ENCODE measurements at places on chromosomes 11 and 22. TPM values are rescaled to one million over a fixed set of nuclear protein-coding genes. Genes with fewer than 3 reads are reported as not detected.

GRCh38 chr11:70524096-70524922, 126.0 kb downstream of the CTTN start:
- DNase-seq: no peak

DNA sequence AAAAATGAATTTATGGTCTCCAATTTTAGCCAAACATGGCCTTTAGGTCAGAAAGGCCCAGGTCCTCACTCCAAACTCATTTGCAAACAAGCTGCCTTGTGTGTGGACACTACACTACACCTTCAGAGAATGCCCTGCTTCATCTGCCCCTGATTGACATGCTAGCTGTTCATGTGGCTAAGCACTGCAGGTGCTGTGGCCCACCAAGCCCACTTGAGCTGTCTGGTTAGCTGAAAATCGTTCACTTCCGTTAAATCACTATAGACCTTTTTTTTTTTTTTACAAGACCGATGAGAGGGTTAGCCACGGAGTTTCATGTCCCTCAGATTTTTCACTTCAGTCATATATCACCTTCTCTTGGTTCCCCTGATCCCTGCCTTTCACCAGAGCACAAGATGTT, 39.3 kb downstream of the NF2 start:
- DNase-seq: no peak

DNA sequence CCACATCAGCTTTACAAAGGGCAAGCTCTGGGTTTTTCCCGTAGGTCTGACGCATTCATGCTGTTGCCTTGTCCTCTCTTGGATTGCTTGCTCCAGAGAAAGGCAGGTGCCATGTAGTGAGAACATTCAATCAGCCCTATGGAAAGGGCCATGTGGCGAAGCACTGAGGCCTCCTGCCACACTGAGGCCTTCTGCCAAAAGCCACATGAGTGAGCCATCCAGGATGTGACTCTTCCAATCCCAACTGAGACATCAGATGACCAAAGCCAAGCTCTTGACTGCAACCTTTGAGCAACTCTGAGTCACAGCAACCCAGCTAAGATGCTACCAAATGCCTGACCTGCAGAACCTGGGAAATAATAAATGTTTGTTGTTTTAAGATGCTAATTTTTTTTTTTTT, 9.0 kb upstream of the PANX3 start:
- DNase-seq: no peak

DNA sequence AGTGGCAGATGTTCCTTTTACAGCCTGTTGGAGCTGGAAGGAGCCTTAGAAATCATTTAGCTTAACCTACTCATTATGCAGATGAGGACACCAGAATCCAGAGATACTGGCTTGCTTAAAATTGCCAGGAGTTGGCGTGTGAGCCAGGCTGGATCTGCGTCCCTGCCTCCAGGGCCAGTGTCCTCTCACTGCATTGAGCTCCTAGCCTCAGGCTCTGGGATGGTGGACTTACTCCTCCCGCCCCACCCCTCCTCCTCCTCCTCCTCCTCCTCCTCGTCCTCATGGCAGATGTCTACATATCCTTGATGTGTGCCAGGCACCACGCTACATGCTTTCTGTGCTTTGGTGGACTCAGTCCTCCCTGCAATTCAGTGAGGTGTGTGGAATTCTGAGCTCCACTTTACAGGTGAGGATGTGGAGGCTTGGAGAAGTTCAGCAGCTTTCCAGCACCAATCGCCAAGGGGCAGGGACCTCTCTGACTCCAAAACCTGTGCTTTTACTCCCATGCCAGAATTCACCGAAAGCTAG, 24.1 kb downstream of the ADAMTS15 start:
- DNase-seq: no peak

DNA sequence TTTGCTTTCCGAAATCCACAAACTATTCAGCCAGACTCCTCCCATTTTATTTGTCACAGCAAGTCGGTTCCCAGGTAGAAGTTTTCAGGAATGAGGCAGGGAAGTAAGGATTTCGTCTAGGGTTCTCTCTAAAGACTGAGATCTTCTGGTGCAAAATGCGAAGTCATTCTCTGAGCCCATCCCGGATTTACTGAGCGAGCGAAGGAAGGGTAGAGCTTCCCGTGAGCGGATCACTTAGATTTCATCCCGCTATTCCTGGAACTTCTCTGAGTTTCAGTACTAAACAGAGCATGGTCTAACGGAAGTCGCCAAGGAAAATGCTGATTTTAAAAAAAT, 3.1 kb upstream of the CALCA start:
- no peak for DNase-seq

GRCh38 chr22:39089928-39090327, 7.1 kb upstream of the APOBEC3H start:
- DNase-seq: no peak

- no peak for DNase-seq
Measured at GRCh38 chr11:109048098-109048497, 373.9 kb upstream of the C11orf87 start.

- no peak for DNase-seq
Measured at GRCh38 chr11:110362971-110363509, 66.6 kb upstream of the RDX start.

GRCh38 chr11:80317612-80318011, 876.8 kb upstream of the TENM4 start:
- no peak for DNase-seq

DNA sequence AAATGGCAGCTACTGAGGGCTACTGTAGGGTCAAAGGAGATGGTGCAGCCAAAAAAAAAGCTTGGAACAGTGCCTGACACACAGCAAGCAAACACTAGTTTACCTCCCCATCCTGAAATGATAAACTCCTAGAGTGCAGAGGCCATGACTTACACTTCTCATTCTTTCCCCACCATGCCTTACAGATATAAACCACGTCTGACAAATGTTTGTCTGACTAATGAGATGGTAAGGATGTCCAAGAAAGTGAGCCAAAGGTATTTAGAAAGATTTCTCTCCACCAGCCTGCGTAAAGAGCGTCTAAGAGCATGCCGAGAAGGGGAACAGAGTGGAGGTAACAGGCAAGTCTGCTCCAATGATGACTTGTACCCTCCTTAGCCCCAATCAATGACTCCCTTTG, 99.0 kb downstream of the LARGE1 start:
- no peak for DNase-seq

DNA sequence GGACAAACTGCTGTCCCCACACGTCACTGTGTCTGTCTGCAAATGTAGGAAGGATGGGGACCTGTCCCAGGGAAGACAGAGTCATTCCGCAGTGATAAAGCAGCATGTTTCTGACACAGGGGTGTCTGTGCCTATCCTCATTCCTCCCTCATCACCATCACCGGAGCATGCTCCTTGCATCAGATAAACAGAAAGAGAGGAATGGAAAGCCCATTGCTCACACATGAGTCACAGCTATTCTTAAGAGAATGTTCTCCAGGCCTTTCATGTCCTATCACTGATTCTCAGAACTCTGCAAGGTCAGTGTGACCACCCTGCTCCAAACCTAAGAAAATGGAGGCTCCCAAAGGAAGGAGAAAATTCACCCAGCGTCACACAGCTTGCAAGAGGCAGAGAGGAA, 38.9 kb downstream of the ZNF195 start:
- no peak for DNase-seq

DNA sequence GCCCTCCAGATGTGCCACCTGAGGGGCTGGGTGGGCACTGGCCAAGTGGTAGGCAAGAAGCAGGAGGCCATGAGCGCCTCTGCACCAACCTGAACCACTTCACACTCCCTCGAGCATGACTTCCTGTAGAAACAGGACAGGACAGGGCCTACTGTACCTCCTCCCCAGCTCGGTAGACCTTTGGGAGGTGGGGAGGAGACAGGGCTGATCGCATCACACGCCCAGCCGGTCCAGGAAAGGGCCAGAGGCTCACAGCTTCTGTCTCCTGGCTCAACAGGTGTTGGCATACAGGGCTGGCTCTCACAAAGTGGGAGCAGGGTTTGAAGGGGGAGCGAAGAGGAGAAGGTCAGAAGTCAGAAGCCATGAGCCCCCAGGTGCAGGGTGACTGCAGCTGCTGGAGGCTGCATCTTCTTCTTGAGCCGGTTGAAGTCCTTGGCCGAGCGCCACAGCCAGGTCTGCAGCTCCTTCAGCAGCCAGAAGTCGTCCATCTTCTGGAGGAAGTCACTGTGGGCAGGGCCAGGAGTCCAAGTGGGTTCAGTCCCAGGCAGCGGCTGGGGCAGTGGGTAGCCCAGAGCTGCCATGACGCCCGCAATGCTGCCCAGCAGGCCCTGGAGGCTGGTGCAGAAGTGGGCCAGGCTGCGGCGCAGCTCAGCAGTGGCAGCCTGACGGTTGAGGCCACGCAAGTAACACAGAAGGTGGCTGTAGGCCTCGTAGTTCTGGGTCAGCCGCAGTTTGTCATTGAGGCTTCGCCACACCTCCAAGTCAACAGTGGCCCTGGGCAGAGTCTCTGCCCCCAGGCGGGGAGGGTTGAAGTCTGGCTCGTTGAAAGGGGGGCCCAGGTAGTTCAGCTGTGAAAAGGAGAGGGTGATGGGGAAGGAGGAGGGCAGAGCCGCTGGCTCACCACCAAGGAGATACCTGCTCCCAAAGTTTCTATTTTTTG, 8.3 kb downstream of the CLCF1 start:
- no peak for DNase-seq

GRCh38 chr22:20273758-20274181, 5.7 kb upstream of the RTN4R start:
- DNase-seq: no peak

- DNase-seq: peak; percentile 77
Measured at GRCh38 chr11:78310500-78310909, 107.1 kb downstream of the GAB2 start.

- no peak for DNase-seq
Measured at GRCh38 chr11:61095021-61095420, 7.3 kb upstream of the CD5 start.

DNA sequence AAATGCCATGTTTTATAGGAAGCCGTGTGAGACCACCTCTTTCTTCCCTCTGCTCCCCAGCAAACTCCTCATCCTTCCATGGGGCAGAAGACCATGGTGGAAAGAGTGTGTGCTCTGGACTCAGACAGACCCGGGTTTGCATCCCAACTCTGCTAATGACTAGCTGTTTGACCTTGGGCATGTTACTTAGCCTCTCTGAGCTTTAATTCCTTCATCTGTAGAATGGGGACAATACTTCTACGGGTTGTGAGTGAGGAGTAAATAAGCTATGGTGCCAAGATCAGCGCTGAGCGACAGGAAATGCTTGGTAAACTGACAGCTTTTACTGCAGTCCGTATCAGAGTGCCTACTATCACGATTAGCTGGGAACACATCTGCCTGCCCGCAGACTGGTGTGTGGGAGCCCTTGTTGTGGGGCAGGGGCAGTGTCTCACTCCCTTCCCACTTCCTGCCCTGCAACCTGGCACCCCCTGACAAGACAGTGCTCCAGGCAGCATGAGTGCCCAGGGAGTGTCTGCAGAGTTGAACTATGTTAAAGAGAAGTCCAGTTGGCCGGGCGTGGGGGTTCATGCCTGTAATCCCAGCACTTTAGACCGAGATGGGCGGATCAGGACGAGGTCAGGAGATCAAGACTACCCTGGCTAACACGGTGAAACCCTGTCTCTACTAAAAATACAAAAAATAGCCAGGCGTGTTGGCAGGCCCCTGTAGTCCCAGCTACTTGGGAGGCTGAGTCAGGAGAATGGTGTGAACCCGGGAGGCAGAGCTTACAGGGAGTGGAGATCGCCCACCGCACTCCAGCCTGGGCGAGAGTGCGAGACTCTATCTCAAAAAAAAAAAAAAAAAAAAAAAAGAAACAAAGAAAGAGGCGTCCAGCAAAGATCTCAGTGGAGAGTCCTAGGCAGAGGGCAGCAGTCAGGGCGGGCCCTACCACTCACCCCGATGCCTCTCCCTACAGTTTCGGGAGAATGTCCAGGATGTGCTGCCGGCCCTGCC, 2.2 kb downstream of the SEC14L2 start:
- no peak for DNase-seq

DNA sequence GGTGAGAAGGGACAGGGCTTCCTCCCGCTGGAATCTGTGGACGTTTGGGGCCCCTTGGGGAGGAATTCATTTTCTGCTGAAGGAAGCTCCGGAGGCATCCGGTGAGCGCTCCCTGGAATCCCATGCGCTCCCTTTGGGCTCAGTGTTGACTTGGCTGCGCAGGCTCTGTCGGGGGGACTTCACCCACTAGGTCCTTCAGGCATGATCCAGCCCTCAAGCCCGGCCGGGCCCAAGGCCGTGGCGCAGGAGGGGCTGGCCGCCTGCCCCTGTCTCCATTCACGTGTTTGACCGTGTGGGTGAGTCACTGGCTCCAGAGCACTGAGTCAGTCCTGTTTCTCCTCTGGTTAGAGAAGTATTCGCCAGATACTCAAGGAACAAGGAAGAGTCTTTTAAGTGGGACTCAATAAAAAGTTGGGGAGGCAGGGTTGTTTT, 1.4 kb downstream of the CTTN start:
- DNase-seq: peak; percentile 92

DNA sequence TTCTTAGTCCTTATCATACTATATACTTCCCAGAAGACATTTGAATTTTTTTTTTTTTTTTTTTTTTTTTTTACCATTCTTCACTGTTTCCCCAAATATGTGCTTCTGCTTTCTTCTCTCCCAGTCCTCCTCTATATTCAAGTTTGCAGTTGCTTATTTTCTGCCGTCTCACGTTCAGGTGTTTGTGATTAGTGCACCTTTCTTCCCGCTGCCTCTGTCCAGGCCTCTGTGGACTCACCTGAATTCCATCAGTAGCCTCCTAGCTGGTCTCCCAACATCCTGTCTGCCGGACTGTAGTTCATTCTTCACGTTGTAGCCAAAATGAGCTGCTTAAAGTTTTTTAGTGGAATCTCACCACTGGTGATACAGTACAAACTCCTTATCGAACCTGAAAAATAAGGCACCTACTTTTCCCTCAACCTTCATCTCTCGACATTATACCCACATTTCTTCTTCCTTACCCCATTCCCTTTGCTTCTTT, 795 bp upstream of the MSANTD4 start:
- DNase-seq: no peak

DNA sequence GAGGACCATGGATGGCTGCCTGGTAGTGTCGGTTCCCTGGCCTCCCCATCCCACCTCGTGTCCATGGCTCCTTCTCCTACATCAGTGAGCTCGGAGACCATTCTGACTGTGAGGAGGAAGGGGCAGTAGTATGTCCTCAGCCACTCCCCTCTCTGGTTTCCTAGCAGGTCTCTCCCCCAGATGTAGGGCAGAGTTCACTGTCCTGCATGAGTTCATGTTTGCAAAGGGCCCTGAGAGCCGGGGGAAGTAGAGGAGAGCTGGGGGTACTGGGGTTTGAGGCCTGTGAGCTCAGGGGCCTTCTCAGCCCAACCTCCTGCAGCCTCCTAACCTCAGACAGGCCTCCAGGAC, 18.4 kb upstream of the ST3GAL4 start:
- DNase-seq: no peak

DNA sequence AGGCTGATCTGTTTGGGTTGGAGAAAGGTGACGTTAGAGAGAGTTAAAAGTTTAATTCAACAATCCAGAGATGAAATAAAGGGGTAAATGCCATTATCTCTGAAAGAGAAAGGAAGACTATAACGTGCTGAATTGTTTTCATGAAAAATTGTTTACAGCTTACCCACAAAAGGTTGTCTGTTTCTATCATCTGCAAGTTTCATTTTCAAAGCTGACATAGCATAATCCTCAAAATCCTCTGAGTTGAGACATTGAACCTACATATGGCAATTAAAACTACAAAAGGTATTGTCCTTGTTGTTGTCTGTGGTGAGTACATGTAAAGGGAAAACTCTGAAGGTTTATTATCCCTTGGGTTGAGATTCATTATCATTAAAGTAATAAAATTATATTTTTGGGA, 569.9 kb downstream of the LUZP2 start:
- no peak for DNase-seq

Gene OR52M1
- not detected for polyA plus RNA-seq

Gene HBG2
- polyA plus RNA-seq: not detected

Gene OR51B5
- 0.11 TPM for polyA plus RNA-seq

Gene PKDREJ
- polyA plus RNA-seq: 0.03 TPM

Gene CNGA4
- polyA plus RNA-seq: 0.06 TPM

Data from heart left ventricle (tissue), 16 donors.